ENCODE measurements at places on chromosomes 4 and X.

DNA sequence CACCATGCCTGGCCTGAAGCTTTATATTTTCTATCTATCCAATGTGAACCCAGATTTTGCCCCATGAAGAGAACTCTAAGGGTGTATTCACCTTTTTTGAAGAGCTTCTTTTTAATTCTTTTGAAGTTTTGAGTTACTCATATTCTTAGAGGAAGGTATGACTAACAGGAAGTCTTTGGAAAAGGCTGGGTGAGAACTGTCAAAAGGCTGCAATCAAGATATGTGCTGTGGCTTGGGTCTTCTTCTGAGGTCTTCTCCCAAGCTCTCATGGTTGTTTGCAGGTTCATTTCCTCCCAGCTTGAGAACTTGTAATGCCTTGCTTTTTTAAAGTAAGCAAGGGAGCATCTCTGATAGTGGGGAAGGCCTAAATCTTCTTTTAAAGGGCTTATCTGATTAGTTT lies 3.1 kb upstream of the C4orf17 start:
- no peak for DNase-seq

- DNase-seq: no peak
These were observed 68.4 kb upstream of the RELL1 start for GRCh38 chr4:37754410-37755185.

DNA sequence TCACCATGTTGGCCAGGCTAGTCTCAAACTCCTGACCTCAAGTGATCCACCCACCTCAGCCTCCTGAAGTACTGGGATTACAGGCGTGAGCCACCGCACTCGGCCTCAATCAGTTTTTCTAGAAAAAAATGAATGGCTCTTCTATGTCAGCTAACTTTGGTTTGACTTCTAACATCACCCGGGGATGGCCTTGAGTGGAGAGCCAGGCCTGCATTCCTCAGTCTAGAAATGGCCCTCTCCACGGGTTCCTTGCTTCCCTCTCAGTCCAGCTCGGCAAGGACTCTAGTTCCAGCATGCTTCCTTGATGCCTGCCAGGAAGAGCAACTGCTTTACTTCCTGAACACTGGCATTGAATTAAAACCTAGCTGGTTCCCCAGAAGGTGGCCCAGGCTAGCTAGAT lies 39.0 kb downstream of the SLC25A5 start:
- DNase-seq: no peak

DNA sequence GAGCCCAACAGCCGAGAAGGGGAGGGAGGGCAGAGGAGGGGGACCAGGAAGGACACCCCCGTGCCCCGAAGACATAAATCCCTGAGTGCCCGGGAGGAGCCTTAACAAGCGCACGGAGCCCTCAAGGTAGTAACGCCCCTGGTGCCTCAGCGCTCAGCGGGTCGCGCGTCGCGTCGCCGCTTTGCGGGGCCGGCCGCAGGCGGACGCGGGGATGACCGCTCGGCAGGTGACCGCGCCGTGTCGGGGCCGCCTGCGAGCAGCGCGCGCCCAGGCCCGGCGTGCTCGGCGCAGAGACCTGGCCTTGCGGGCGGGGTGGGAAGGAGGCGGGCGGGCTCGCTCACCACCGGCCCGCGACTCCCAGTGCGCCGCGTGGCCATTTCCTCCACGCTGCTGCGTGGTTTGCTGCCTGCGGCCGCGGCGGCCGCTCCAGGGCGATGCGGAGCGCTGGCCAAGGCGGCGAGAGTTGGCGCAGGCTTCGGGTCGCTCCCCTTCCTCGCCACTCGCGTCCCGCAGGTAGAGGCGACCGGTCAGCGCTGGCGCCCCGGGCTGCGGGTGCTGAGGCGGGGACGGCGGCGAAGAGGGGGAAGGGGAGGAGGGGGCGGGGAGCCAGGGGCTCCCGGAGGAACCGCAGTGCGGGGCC lies 632 bp downstream of the CCSER1 start:
- DNase-seq: no peak

DNA sequence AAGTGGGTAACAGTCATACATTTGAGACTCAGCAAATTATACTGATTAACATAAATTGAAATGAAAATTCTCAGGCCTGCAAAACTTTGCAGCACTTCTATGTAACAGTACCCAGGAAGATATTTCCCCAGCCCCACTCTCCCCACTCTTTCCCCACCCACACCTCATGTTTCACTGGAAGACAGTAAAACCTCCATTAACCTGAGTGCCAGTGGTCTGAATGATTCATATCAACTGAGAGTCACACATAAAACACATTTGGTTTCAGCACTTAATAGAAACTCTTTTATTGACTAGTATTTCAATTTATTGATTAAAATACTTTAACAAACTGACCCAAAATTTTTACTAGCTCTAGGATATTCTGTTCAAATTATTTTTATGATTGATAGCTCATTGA lies 6.9 kb downstream of the CXCL6 start:
- no peak for DNase-seq

GRCh38 chrX:68844581-68844980 lies 15.8 kb downstream of the EFNB1 start:
- no peak for DNase-seq

GRCh38 chrX:118679290-118679689 lies 48.1 kb upstream of the IL13RA1 start:
- DNase-seq: no peak

- no peak for DNase-seq
These were observed 27.1 kb downstream of the TSC22D3 start for GRCh38 chrX:107748506-107748905.

DNA sequence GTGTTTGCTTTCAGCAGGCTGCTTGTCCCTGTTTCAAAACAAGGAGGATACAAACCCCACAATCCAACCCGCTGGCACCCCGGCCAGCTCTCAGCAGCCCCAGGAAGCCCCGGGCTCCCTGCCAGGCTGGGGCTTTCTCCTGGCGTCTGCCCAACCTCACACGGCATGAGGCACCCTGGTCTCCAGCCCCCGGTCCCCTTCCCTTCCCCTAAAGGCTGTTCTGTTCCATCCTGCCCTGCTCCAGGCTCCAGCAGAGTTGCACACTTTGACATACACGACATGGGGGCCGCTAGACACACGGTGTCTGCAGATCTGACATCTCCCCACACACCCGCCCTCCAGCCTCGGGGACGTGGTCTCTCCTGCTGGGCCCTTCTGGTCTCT lies 107.7 kb upstream of the ADRA2C start:
- DNase-seq: no peak

GRCh38 chr4:2812612-2813354 lies 19.9 kb downstream of the SH3BP2 start:
- no peak for DNase-seq

GRCh38 chr4:113285501-113285900 lies 236.0 kb downstream of the ANK2 start:
- no peak for DNase-seq

DNA sequence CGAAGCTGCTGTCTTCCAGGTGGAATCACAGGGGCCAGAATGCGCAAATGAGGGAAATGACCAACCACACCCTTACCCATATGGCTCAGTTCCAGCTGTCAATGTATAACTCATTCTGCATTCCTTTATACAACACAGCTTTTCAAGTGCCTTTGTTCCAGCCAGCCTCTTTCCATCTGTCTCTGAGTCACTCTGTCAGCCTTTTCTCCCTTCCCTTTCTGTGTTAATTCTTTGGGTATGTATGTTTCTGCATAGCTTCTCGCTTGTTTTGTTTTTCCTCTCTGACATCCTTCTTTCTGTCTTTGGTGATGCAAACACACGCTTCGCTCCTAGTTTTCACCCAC lies 54.5 kb downstream of the RS1 start:
- no peak for DNase-seq

DNA sequence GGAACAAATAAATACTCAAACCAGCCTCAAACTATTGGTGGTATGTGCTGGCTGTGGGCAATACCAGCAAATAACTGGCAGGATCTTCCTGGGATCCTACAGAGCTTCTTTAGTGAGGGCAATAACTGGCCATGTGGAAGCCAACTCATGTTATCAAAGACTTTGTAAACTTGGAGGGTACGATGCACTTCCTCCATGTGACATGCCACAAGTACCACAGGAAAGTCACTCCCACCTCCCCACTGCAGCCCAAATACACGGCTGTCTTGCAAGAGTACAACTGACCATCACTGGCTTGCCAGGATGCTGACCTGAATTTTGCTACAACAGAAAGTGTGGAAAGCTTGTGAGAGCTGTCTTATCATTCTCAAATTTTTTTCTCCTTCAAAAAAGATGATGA lies 93.3 kb upstream of the MAML3 start:
- no peak for DNase-seq

GRCh38 chrX:41526925-41527324 lies 79.8 kb downstream of the NYX start:
- no peak for DNase-seq

GRCh38 chrX:49292400-49293362 lies 10.8 kb upstream of the GAGE10 start:
- DNase-seq: no peak

GRCh38 chr4:147985376-147985775 lies 253.5 kb downstream of the ARHGAP10 start:
- DNase-seq: no peak

DNA sequence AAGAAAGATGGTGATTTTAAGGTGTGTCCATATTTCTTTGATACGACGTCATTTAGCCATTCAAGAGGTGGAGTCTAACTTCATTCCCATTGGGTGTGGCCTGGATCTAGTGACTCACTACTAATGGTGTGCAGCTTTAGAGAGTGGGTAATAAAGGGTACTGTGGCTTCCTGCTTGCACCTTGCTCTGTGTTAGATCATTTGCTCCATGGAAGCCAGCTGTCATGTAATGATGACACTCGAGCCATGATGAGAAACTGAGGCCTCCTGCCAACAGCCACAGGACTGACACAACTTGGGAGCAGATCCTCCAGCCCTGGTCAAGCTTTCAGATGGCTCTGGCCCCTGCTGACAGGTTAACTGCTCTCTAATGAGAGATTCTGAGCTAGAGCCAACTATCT lies 82.0 kb downstream of the UNC5C start:
- DNase-seq: no peak

GRCh38 chrX:48558271-48558670 lies 16.0 kb upstream of the RBM3 start:
- DNase-seq: no peak

- no peak for DNase-seq
These were observed 3.1 kb downstream of the COX18 start for GRCh38 chr4:73066445-73066844.

DNA sequence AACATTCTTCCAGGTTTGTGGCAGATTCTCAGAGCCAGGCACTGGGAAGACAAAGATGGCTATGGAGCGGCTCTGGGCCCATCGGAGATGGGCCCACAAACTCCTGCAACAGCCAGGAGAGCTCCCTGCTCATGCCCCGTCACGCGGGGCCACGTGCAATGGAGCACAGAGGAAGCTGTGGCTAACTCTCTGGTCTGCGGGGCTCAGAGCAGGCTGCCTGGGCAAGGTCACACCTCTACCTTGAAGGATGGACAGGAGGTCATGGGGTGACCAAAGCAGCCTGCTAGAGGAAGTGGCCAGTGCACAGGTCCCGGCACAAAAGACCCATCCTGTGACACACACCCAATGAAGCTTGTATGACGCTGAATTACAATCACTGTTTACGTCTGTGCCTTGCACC lies 45.2 kb downstream of the C4orf50 start:
- DNase-seq: no peak

DNA sequence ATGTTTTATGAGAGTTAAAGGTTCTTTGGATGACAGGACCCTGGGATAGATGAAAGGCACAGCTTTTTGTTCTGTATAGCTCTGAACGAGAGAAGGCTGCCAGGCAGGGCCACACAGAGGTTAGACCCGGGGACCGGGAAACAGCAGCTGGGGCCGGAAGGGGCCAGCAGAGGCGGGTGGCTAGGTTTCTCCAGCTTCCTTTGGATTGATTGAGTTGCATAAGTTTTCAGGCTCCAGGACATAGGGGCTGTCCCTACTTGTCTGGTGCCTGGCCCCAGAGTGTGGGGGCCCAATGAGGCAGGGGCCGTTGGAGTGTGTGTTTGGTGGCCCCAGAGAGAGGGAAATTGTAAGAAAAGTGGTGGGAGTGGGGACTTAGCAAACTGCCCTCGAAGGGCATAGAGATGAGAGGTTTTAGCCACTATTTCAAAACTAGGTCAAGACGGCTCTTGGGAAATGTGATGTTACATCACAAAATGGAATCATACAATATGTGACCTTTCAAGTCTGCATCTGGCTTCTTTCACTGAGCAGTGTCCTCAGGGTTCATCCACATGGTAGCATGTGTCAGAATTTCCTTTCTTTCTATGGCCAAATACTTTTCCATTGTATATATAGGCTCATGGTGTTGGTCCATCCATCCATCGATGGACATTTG lies 3.7 kb downstream of the ZFP92 start:
- DNase-seq: no peak

DNA sequence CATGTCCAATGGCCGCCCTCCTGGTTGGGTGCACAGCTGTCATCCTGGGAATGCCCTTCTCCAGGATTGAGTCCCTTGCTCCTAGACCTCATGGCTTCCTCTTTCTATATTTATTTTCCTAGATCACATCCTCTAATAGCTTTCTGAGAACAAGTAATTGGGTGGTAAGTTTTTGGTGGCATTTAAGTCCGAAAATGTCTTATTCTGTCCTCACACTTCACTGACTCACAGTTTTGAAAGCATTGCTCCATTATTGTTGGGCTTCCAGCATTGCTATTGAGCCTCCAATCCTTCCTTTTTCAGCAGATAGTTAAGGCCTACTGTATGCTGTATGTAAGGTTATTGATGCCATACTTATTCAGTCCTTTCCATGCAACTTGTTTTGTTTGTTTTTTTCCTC lies 25.9 kb downstream of the PGM2 start:
- DNase-seq: no peak

DNA sequence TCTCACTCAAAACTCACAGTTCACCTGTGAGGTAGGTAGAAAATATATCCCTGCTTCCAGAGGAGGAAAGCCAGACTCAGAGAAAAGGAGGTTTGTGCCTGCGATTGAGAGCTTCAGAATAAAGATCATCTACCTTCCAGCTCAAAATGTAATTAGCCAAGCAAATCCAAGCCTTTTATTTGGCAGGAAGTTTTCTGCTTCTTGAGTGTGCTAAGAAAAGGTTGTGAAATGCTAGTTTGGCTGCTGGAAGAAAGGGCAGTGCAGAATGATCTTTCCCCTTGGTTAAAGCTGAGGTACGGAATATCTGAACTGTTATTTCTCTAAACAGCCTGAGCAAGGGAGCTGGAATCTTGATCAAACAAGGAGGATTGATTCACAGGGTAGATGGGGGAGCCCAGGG lies 59.7 kb upstream of the VCX3B start:
- DNase-seq: no peak
